Activated CD8-positive, alpha-beta memory T cell treated with anti-CD3 and anti-CD28 coated beads for 4 hours (primary cell): ENCODE measurements at places on chromosomes 4 and X.

GRCh38 chrX:9133426-9133825 is 99.5 kb upstream of the FAM9B start:
- no peak for DNase-seq

DNA sequence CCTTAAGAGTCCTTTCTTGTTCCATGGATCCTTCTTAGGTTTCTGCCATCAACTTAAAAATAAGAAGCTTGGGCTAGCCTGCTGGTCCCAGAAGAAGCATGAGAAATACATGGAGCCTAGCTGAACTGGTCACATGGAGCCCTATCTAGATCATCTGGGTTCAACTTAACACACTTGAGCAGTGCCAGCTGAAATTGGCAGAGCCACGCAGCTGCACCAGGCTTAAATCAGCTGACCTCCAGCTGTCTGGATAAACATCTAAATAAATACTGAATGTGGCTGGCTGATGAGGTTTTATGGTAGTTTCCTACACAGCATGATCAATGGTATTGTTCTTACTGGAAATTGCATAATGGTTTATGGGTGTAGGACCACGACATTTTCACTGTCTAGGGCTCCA is 598.4 kb upstream of the FAM241A start:
- no peak for DNase-seq

DNA sequence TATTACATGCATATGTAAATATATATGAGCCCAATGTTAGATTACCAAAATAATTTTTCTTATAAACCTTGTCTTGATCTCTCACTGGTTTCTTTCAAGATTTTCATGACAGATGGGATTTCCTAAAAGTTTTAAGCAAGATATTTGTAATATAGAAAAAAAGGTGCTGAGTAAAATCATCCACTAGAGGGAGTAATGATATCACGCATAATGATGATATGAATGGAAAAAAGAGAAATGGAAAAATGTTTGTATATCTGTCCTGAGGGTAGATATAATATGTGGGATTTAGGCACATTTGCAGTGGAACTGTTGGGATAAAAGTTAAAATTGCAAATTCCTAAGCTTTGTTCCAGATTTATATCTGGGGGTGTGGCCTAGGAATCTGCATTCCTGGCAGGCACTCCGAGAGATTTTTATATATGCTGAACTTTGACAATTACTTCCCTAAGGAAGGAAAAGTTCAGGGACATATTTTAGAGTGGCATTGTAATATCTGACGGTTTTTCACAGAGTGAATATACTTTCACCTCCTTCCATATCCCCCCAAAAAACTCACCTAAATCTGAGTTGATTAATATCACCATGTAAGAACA is 60.5 kb downstream of the TMA16 start:
- no peak for DNase-seq

- DNase-seq = no peak
Measured at GRCh38 chr4:185950891-185951290, 118.1 kb upstream of the TLR3 start.

GRCh38 chr4:4974727-4975126 is 44.5 kb downstream of the CYTL1 start:
- DNase-seq = no peak

GRCh38 chr4:7770224-7771050 is 169.2 kb downstream of the AFAP1 start:
- DNase-seq = no peak

GRCh38 chr4:36277533-36277932 is 3.9 kb upstream of the DTHD1 start:
- DNase-seq = no peak

DNA sequence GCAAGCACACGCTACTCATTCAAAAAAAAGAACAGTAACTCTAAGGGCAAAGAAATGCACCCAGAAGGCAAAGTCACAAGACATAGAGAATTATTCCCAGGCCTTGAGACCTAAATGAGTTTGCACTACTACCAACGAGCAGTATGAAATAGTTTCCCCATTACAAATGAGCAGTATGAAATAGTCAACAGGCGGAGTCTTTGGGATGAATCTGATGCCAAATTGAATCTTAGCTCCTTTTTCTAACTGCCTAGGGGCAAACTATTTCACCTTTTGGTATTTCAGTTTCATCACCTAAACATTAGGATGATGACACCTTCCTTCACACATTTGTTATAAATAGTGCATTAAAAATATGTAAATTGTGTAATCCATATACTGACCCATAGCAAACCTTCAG is 213.0 kb upstream of the FAT4 start:
- no peak for DNase-seq

DNA sequence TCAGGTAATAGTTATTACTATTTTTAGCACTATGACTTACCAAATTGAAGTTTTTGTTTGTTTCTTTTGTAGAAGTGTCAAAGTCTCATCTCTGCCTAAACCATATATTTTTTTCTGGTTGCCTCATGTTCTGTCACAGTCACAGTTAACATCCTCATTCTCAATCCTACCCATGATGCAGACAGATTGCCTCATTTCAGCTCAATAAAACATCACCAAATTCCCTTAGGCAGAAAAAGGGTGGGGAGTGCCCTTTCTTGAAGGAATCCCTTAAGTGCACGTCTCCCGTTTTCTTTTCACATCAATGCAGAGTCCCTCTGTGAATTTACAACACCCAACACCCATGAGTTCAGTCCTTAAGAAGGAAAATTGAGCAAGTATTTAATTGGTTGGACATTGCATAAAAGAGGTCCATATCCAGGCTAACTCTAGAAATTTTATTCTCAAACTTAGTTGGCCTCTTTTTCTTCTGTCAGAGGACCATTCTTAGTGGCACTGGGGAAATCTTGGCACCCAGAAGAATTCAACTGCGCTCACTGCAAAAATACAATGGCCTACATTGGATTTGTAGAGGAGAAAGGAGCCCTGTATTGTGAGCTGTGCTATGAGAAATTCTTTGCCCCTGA is 103.7 kb upstream of the BMPR1B start:
- no peak for DNase-seq

- no peak for DNase-seq
Measured at GRCh38 chrX:100863326-100863864, 10.8 kb downstream of the NOX1 start.

GRCh38 chr4:139828966-139829664 is 163.5 kb downstream of the MGST2 start:
- DNase-seq = no peak

- no peak for DNase-seq
Measured at GRCh38 chrX:66751136-66751782, 112.4 kb upstream of the EDA2R start.

GRCh38 chr4:113564493-113564892 is 197.0 kb downstream of the CAMK2D start:
- no peak for DNase-seq

DNA sequence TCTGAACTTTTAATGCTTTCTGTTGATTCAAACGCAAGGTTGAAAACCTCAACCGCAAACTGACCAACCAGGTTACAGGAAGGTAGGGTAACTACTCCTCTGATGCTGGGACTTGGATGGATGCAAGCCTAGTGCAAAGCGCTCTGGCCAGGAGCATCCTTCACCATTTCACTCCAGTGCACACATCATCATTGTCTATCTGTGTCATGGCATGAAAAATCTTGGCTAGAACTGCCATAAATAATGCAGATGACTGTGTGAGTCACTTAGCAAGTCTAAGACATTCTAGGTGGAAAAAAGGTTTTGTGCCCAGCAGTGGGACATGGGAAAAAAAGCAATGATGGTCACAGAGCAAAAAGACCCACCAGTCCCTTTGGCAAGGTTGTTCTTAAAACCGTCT is 10.9 kb downstream of the ADGRA3 start:
- no peak for DNase-seq

DNA sequence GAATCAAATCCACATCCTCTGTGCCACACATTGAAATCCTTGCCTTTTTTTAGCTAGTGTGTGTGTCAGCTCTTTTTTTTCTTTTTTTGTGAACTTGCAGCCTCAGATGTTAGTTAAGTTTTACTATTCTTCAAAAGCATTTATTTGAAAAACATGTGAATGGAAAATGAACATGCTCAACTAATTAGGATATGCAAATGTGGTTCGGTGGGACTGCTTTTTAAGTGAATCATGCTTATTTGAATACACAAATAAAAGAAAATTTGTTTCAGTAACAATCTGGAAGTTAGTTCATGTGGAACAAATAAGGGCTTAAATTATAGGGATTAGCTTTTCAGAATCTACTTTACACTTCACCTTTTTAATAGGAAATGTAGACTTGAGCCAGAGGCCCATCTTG is 751.5 kb upstream of the FAM241A start:
- DNase-seq = no peak

GRCh38 chrX:2145692-2146367 is 354.9 kb downstream of the DHRSX start:
- DNase-seq = no peak
